ENCODE measurements at places on chromosomes 2 and 18. TPM values are rescaled to one million over a fixed set of nuclear protein-coding genes. Genes with fewer than 3 reads are reported as not detected.

The NTSR2 gene
- not detected for total RNA-seq

The PTRHD1 gene
- 17.9 TPM for total RNA-seq

- no peak for DNase-seq
These were observed 102.2 kb downstream of the KIAA1328 start for GRCh38 chr18:36931106-36931505.

The KCNG2 gene
- not detected for total RNA-seq

DNA sequence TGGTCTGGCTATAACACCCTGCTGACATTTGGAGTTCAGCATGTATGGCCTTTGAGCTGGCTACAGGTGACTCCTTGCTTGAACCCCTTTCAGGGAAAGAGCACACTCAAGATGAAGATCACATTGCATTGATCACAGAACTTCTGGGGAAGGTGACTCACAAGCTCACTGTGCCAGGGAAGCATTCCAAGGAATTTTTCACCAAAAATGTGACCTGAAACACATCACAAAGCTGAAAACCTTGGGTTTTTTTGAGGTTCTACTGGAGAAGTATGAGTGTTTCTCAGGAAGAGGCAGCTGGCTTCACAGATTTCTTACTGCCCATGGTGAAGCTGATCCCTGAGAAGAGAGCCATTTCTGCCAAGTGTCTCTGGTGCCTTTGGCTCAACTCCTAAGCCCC, 879.0 kb downstream of the CBLN2 start:
- DNase-seq = no peak

DNA sequence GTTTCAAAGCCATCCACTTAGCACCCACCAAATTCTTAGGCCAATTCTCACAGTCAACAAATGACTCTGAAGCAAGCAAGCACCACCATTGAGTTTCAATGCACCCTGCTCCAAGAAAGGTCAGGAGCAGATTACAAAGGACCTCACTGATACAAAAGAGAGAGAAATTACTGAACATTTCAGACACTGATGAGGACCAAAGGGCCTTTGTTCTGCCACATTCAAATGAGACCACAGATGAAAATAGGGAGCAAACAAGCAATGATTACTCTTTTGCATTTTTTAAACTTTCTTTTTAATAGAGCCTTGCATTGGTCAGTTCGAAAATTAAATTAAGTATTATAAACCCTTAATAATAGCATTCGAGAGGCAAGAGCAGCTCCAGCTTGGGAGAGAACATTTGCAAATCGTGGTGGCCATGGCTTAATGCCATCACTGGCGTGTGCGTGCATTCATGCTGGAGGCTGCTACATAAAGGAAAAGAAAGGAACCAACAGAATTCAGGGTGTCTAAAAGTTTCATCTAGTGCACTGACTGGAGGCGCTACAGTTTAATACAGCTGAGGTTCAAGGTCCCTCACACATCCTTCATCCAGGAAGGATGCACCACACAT, 87.5 kb downstream of the KLF7 start:
- no peak for DNase-seq

Measured in activated CD8-positive, alpha-beta memory T cell treated with anti-CD3 and anti-CD28 coated beads, Interleukin-2, amount 10 ng/mL, durations not matched to agents 7 days and 5 days (primary cell).